Spleen (tissue), 13 donors: ENCODE measurements at places on chromosomes 7 and 10. TPM values are rescaled to one million over a fixed set of nuclear protein-coding genes. Genes with fewer than 3 reads are reported as not detected.

DNA sequence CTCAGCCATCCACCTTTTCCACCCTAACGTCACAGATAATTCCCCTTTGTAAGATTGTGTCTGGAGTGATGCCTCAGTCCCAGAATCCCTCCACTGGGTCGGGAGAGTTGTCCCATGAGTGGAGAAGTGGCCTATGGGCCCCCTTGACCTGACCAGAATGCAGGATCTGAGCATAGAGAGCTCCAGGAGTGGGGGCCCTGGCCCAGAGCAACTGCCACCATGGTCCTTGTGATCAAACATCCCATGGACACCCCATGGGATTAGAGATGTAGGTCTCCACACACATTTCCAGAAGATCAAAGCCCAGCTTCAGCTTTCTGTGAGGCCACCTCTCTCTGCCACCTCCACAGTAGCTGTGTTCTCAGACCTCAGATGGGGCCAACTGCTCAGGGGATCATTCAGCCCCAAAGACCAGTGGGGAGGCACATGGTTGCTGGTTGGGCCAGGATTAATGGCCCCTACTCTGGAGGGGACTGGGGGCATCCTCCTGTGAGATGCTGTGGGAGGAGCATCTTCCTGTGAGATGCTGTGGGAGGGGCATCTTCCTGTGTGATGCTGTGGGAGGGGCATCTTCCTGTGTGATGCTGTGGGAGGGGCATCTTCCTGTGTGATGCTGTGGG, 28.5 kb upstream of the DPYSL4 start:
- H3K4me3 ChIP-seq, result no peak overlapping the region
- H3K27ac ChIP-seq, result no peak overlapping the region
- H3K4me1 ChIP-seq, result no peaks in the 10 kb centered on the region
- no peaks in the 10 kb centered on the region for H3K36me3 ChIP-seq
- peak; percentile 47 for DNase-seq

Gene SEMA3C
- total RNA-seq, result 5.9 TPM

GRCh38 chr7:101179713-101180112, 380 bp downstream of the NAT16 start:
- H3K27me3 ChIP-seq, result peaks cover 81% of the 10 kb centered on the region
- H3K27ac ChIP-seq, result no peak overlapping the region
- H3K4me3 ChIP-seq, result no peak overlapping the region
- DNase-seq, result no peak

DNA sequence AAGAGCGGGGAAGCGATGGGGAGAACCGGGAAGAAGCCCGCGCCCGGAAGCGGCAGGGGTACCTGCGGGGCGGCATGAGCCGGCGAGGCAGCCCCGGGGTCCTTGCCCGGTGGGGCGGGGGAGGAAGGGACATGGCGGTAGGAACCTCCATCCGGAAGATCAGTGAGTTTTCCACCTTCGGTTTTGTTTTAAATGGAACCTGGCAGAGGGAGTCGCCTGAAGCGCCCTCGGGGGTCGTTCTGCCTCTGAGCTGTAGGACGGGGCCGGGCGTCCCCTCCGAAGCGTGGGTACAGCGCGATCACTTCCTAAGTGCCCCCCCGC, 471 bp downstream of the PFKP start:
- peaks cover 42% of the 10 kb centered on the region for H3K27me3 ChIP-seq
- no peak for DNase-seq
- H3K27ac ChIP-seq, result peak overlapping the region; percentile 70
- H3K4me1 ChIP-seq, result peaks cover 5% of the 10 kb centered on the region
- H3K36me3 ChIP-seq, result no peaks in the 10 kb centered on the region

Gene AIFM2
- 5.1 TPM for total RNA-seq

DNA sequence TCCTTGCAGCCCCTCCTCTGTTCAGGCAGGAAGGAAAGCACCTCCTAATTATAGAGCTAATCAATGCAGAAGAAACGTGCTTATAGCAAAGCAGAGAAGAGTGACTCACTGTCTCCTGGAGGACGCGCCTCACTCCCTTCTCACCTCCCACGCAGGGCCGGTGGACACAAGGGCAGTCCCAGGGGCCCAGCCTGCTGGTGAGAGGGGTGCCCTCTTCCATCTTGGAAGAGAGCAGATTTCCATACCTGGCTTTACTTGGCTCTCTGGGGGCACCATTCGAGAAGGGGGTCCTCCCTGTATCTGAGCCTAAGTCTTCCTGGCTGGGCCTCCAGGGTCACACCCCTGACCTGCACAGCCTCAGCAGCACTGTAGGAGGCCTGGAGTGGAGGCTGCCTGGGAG, 55.8 kb downstream of the RASGEF1A start:
- no peak overlapping the region for H3K27ac ChIP-seq
- no peaks in the 10 kb centered on the region for H3K4me1 ChIP-seq
- DNase-seq, result peak; percentile 67
- no peaks in the 10 kb centered on the region for H3K27me3 ChIP-seq
- H3K4me3 ChIP-seq, result no peak overlapping the region

DNA sequence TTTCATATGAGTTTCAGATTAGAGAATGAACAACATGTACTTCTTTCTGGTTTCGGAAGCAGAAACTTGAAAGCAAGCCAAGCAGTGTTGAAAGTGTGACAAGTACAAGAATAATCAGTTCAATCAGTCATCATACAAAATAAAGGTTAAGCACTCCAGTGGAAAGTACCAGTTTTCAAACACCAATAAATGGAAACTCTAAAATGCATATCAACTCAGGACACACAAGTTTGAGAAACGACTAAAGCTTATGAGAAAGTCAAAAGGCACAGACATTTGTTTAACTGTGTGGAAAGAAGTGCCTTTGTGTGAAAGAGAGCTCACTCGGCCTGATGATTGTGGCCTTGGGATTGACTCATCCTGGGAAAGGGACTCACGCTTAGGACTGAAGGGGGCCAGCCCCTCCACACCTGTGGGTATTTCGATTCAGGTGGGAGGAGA, 60.6 kb upstream of the AKR1C1 start:
- H3K27me3 ChIP-seq, result no peaks in the 10 kb centered on the region
- H3K27ac ChIP-seq, result peak overlapping the region; percentile 41
- no peak overlapping the region for H3K4me3 ChIP-seq
- DNase-seq, result no peak
- H3K36me3 ChIP-seq, result no peaks in the 10 kb centered on the region

GRCh38 chr7:148410905-148411304, 179.7 kb upstream of the C7orf33 start:
- H3K27ac ChIP-seq, result no peak overlapping the region
- H3K36me3 ChIP-seq, result no peaks in the 10 kb centered on the region
- H3K4me1 ChIP-seq, result no peaks in the 10 kb centered on the region
- no peak overlapping the region for H3K4me3 ChIP-seq

GRCh38 chr10:102801496-102801895, 35.7 kb downstream of the CYP17A1 start:
- no peak overlapping the region for H3K4me3 ChIP-seq
- peaks cover 21% of the 10 kb centered on the region for H3K36me3 ChIP-seq
- peaks cover 61% of the 10 kb centered on the region for H3K4me1 ChIP-seq
- DNase-seq, result no peak

Gene LOXL4
- 1.6 TPM for total RNA-seq
